ENCODE measurements at places on chromosomes 16 and 17. TPM values are rescaled to one million over a fixed set of nuclear protein-coding genes. Genes with fewer than 3 reads are reported as not detected.

GRCh38 chr17:66767154-66767933 lies 67.6 kb upstream of the CACNG5 start:
- no peak overlapping the region for H3K27ac ChIP-seq
- no peaks in the 10 kb centered on the region for H3K27me3 ChIP-seq
- no peak for DNase-seq
- H3K4me1 ChIP-seq, result no peaks in the 10 kb centered on the region

DNA sequence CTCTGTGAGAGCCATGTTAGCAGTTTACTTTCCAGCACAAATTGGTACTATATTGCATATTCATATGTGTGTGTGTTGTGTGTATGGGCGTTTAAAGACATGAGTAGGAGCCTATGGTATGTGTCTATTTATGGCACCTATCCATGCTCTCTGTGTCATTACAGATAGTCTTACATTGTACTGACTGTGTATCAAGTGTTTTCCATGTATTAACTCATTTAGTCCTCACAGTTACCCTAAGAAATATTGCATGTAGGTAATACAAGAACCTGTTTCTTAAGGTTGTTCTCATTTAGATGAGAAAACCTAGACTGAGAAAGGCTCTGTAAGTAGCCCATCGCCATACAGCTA lies 1.6 kb downstream of the ALG1 start:
- no peak overlapping the region for H3K27ac ChIP-seq
- peaks cover 16% of the 10 kb centered on the region for H3K4me1 ChIP-seq
- H3K36me3 ChIP-seq, result peaks cover 27% of the 10 kb centered on the region
- no peak overlapping the region for H3K4me3 ChIP-seq
- DNase-seq, result no peak

The KRTAP4-1 gene
- not detected for polyA plus RNA-seq

The LRRC75A gene
- polyA plus RNA-seq, result 1.0 TPM
